ENCODE measurements at places on chromosomes 7 and 10. TPM values are rescaled to one million over a fixed set of nuclear protein-coding genes. Genes with fewer than 3 reads are reported as not detected.

Gene STEAP1B
- total RNA-seq, result 0.17 TPM

Gene SAMD9L
- total RNA-seq, result 0.49 TPM

Gene GPR15LG
- not detected for total RNA-seq

Gene SPRN
- total RNA-seq, result 0.54 TPM

Gene SRRM3
- total RNA-seq, result 12.6 TPM

Gene MSS51
- total RNA-seq, result 0.48 TPM

Gene GPC2
- 0.70 TPM for total RNA-seq

Gene SPDYE5
- not detected for total RNA-seq

Gene NYAP1
- total RNA-seq, result 5.8 TPM

Gene GIMAP4
- total RNA-seq, result not detected

Gene CFAP69
- 1.7 TPM for total RNA-seq

Gene INMT
- total RNA-seq, result not detected

Gene TMUB1
- total RNA-seq, result 55.7 TPM

Gene MINDY4
- total RNA-seq, result 2.3 TPM

Gene FAM170B
- not detected for total RNA-seq
